ENCODE measurements at places on chromosomes 1 and 21.

- no peak for DNase-seq
Observed at GRCh38 chr1:242402956-242403355, 121.5 kb downstream of the PLD5 start.

GRCh38 chr1:182629499-182630096, 25.4 kb upstream of the RGS16 start:
- DNase-seq, result no peak

GRCh38 chr1:59123081-59123681, 173.7 kb upstream of the FGGY start:
- no peak for DNase-seq

GRCh38 chr21:33434770-33435360, 31.7 kb downstream of the IFNGR2 start:
- no peak for DNase-seq

- no peak for DNase-seq
Observed at GRCh38 chr1:213737398-213738035, 250.3 kb upstream of the PROX1 start.

DNA sequence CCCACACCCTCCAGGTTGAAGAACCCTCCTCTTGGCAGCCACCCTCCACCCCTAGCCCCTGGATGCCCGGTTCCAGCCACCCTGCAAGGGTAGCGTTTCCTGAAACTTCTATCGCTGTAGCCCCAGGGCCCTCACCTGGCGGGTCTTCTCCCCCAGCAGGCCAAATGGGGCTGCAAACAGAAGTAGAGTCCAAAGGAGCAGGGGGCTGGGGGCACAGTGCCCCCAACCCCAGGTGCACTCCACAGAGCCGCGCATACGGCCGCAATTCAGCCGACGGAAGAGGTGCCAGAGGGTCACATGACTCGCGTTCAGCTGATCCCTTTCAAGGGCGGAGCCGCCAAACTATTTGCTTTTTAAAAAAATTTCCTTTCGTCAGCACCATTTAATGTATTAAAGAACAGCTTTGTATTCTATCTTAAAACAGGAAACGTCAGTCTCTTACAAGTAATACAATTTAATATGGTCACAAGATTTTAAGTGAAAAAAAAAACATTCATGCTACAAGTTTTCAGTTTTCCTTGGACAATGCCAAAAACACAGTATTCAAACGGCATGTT, at the start of gene GLMP:
Gene GLMP (minus strand): TSS at position 289 of the 557 bp plus-strand sequence. CDS start 34 bp downstream, at position 255.
- DNase-seq, result peak; percentile 84

DNA sequence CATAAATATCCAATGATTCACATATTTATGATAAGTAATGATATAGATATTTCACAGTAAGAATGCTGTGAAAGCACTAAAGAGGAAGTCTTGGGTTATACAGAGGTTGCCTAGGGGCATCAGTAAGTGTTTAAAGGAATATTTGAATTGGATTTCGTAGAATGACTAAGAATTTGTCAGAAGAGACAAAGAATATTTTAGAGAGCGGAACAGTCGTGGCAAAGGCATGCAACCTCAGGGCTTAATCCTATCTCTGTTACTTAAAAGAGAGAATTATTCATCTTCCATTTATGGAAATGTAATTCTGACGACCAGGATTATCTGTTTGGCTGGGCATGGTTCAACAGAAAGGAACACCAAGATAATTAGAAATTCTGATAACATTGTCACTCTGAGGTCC, 171.9 kb upstream of the NR5A2 start:
- DNase-seq, result no peak

- DNase-seq, result no peak
Observed at GRCh38 chr1:182561456-182561855, 27.6 kb downstream of the RNASEL start.

DNA sequence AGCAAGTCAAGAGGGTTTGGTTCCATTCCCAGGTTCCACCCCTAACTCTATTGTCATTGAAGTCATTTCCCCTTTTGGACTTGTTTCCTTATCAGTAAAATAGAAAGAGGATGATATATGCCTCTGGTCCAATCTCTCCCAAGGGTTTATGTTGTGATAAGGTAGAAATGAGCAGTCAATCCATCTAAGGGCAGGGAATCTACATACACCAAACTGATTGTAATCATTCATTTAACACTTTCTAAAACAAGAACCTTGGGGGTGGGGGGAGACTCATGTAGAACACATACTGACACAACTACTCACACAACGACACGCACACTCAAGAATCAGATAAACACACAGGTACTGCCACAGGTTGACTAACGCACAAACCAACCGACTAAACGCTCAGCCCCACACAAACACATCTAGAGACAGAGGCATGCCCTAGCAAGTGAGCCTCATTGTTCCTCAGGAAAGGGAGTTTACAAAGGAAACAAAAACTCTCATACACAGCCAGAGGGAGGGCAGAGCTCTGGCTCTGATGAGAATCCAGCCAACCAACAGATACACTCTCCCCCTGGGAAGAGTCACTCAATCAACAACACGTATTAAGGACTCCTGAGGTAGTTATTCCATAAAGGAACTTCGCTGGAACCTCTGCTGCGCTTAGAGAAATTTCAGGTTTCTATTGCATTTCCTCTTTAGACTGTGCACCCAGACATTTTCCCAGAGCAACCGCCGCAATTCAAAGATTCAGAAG, 1.0 kb downstream of the F11R start:
- DNase-seq, result peak; percentile 54

DNA sequence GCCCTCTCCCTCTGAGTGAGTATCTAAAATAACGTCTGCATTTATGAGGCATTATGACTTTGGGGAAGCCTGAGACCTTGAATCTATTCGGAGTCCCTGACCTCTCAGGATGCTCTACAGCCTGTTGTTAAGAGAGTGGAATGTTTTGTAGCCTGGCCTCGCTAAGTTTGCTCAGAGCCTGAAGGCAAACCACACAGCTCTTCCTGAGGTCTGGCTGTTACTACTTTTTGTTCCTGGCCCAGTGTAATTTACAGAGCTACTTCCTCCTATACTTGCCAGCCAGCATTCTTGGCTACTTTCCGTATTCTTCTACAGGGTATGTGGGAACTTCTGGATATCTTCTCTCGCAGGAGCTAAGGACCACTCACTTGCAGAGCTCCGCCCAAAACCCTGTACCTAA, 3.6 kb upstream of the ZMYM4 start:
- DNase-seq, result no peak

GRCh38 chr21:42151148-42151947, 67.6 kb upstream of the ABCG1 start:
- DNase-seq, result no peak

DNA sequence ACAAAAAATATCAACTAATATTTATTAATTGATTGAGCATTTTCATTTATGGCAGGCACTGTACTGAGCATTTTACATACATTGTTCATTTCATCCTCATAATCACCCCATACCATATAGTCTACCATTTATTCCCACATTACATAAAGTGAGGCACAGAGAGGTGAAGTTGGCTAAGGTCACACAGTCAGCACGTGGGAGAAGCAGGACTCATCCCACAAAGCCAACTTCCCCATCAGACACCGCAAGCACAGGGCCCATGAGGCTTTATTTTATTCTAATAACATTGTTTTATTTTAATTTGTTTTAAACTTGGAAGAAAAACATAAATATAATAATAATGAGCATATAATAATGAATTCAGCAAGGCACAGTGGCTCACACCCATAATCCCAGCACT, 43.1 kb upstream of the CAPZB start:
- no peak for DNase-seq

- DNase-seq, result no peak
Observed at GRCh38 chr1:202802998-202803932, 5.0 kb downstream of the KDM5B start.

GRCh38 chr1:228335406-228336307, 71.0 kb downstream of the TRIM11 start:
- DNase-seq, result no peak

DNA sequence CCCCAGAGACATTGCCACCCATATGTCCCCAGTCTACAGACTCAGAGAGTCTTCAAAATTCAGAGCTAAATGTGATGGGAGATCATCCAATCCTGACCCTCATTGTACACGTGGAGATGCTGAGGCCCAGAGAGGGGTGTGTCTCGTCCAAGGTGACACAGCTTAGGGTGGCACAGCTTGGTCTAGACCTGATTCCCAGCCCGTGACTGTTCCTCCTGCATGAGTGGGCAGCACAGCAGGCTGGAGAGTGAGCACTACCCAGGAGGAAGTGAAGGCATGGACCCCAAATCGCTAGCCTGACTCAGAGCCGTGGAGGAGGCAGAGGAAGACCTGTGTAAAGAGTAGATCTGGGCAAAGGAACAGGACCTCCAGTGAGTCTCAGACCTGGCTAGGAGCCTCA, 16.4 kb downstream of the S100A7 start:
- DNase-seq, result no peak

DNA sequence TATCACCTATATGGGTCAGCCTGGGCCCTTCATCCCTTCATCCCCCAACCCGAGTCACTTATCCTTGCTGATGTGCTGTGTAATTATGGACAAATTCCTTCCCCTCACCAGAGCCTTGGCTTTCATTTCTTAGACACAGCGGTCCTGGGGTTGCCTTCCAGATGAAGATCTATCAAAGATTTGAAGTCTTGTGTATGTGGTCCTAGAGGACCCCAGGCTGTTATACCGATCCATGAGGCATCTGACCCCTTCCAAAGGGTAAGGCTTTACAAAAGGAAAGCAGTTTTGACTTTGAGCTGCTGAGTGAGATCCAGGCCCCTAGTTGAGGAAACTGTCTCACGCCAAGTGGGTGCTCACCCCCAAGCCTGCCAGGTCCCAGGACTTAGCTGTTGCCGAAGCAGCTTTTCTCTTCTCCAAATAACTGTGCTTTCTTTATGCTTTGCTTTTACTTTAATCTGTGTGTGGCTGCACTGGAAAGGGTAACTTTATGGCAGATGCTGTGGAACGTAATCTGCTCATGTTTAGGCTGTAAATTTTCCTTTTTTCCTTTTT, 37.6 kb downstream of the MAN1C1 start:
- no peak for DNase-seq

DNA sequence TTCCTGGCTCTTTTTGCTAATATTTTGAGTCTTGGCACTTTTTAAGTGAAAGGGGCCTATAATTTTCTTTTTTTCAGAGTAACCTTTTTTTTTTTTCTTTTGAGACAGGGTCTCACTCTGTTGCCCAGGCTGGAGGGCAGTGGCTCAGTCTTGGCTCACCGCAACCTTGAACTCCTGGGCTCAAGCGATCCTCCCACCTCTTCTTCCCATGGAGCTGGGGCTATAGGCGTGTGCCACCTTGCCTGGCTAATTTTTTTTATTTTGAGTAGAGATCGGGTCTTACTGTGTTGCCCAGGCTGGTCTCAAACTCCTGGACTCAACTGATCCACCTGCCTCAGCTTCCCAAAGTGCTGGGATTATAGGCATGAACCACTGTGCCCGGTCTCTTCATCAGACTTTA, 102.8 kb downstream of the DHRS3 start:
- DNase-seq, result no peak

DNA sequence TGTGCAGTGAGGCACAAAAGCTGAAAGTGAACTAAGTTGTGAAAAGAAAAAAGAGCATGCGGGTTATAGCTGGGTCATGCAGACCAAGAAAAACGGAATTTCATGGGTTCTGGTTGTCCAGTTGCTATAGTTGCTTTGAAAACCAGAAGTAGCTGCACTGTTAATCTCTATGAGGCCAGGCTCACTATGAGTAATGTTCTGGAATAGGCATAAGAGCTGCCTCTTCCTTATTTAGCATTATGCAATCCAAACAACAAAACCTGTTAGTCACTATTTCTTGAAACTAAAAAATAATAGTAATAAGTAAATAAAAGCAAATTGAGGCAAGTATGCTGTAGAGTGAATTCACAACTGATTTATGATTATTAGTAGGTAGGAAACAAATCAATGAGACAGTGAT, 1383.7 kb downstream of the MRPL39 start:
- DNase-seq, result no peak

GRCh38 chr21:16279731-16280581, 550.2 kb downstream of the USP25 start:
- no peak for DNase-seq

- no peak for DNase-seq
Observed at GRCh38 chr1:224733027-224733911, 117.2 kb downstream of the CNIH3 start.

DNA sequence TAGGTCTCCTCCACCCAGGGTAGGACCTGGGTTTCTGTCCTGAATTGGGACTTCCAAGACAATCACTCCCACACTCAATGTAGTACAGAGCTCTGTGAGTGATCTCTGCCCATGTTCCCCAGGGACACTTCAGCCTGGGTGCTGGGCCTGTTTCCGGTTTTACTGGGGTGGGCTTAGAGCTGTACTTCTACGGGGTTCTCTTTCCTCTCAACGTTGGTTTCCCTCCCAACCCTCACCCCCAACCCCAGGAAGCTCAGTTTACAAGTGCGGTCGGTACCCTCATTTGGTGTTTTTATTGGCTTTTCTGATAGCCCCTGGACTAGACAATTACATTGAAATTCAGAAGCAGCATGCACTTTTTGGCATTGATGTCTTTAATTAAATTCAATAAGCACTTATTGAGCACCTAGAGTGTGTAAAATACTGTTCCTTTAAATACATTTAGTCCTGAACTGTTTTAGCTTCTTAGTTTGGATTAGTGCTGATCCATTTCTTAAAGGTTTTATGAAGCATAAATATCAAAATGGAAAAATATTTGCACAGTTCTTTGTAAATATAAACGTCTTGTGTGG, 542 bp upstream of the XPR1 start:
- DNase-seq, result no peak

GRCh38 chr1:77948841-77949424, 29.9 kb downstream of the FUBP1 start:
- DNase-seq, result no peak

GRCh38 chr1:178046591-178047270, 47.2 kb upstream of the RASAL2 start:
- no peak for DNase-seq

DNA sequence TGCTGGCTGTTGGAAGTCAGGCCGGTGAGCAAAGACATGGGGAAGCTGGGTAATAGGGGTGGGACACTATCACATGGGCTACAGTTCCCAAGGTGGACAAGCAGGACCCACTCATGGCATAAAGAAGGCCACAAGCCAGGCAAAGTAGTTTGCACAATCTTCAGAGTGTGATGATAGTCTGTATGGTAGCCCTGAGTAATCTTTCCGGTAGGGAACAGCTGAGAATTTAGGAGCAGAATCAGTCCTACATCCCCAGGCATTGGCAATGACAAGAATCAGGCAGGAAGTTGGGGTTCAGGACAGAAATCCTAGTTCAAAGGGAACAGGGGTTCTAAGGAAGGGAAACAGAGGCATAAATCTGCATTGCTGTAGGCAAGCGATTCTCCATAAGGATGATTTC, 23.9 kb upstream of the SPATA6 start:
- no peak for DNase-seq

- DNase-seq, result no peak
Observed at GRCh38 chr1:59639266-59639665, 175.5 kb upstream of the HOOK1 start.

- DNase-seq, result no peak
Observed at GRCh38 chr1:187877220-187877619, 1048.5 kb downstream of the PLA2G4A start.

GRCh38 chr1:67889953-67890567, 56.8 kb upstream of the GNG12 start:
- DNase-seq, result no peak

DNA sequence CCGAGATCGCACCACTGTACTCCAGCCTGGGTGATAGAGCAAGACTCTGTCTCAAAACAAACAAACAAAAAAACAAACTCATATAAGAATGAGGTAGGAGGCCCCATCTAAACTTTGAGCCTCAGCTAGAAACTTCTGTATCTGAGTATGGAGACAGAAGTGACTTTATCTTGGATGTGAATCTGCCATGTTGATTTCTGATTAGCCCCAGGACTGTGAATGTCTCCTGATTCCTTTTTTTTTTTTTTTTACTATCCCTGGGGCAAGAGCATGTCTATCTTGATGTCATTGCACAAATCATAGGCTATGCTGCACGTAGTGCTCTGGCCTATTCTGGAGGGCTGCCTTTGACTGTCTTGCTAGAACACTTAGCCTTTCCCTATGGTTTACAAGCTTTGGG, 211.0 kb downstream of the PTPRU start:
- DNase-seq, result no peak

All from H7 (cell line).